ENCODE measurements at places on chromosomes 2 and 18.

- DNase-seq = no peak
These were observed 450 bp downstream of the KCNH7 start for GRCh38 chr2:162838136-162838497.

DNA sequence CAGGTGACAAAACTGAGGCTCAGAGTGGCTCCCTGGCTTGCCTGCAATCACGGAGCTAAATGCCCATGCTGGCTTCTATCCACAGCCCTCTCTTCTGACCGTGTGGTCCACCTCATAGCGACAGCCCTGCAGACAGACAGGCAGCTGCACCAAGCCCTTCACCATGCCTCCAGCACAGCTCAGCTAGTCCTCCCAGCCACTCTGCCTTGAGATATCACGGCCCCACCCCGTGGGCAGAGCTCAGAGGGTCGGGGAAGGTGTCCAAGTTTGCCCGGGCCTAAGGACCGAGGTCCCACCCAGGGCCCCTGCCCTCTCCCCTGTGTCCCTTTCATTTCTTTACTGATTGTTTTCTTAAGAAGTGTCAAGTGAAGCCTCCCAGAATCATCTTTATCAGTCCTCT lies 128.2 kb upstream of the GLI2 start:
- DNase-seq = no peak

DNA sequence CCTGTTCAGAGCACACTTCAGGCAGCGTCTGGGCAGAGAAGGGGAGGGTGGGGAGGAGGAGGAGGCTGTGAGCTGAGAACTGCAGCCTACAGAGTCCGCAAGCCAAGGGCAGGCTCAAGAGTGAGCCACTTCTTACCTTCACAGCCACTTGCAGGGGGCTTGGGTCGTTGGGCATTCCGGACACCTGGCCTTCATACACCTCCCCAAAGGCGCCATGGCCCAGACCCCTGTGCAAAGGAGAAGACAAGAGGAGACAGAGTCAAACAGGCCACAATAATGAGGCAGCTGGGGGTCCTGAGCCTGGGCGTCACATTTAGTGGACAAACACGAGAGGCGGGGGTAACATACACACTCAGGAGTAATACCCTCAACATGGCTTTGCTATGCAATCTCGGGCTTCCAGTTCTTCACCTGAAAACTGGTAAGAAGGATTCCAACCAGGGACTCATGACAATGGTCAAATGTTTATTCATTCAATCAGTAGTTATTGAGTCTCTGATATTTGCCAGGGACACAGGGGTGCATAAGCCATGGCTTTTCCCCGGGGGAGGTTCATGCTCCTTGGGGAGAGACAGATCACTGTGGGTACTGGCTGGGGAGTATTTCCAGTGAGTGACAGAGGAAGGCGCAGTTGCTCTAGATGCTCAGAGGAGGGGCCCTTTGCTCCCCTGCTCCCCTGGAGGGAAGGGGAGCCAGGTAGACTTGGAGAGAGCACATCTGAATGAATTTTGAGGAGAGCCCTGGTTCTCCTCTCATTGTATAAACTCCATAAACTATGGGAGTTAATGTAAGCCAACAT lies 107.4 kb downstream of the CLIP4 start:
- DNase-seq = no peak

GRCh38 chr18:42258301-42258965 lies 303.4 kb downstream of the PIK3C3 start:
- no peak for DNase-seq

GRCh38 chr18:25743646-25744151 lies 346.7 kb downstream of the SS18 start:
- no peak for DNase-seq

GRCh38 chr18:75871596-75871995 lies 444.1 kb upstream of the SMIM21 start:
- no peak for DNase-seq

GRCh38 chr2:170501421-170502043 lies 213.6 kb upstream of the SP5 start:
- DNase-seq = no peak

- DNase-seq = no peak
These were observed 692 bp upstream of the POMC start for GRCh38 chr2:25169073-25169470.

DNA sequence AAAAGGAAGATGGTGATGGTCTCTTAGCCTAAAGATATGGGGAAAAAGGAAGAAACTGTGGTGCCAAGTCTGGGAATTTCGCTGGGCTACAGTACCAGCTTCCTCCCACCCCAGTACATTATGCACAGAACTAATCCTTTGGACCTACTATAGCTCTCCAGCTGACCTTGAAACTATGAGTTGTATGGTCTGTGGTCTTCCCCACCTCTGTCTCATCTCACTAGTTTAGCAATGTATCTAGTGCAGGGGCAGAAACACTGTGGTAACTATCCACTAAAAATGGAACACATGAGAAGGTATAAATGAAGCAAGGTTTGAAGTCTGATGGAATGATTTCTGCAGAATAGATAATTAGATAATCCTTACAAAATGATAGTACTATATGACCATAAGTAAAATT lies 190.4 kb upstream of the CCDC150 start:
- DNase-seq = no peak

GRCh38 chr2:16254356-16254965 lies 314.1 kb downstream of the MYCN start:
- DNase-seq = no peak

DNA sequence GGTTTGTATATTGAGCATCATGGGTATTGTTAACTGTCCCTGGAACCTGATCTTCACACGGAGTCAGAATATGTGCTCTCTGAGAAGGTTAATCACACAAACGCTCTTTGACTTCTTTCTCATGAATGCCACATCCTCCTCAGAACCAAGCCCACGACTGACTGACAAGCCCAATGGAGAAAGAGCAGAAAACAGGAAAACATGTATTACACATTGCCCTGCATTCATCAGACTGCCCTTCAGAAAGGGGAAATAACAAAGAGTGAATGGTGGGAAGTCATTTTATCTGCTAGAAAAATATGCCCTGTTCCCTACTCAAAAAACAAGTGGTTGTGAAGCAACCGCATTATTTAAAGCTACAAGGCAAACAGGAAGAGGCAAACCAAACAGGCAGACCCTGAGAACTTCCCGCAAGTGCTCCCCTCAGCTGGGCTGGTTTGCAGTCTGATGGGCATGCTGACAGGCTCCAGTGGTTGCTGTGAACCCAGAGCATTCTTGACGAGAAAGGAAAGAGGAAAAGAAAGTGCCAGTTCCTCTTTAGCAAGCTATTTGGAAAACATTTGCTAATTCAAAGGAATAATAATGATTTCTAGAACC lies 172.9 kb upstream of the SETBP1 start:
- no peak for DNase-seq

DNA sequence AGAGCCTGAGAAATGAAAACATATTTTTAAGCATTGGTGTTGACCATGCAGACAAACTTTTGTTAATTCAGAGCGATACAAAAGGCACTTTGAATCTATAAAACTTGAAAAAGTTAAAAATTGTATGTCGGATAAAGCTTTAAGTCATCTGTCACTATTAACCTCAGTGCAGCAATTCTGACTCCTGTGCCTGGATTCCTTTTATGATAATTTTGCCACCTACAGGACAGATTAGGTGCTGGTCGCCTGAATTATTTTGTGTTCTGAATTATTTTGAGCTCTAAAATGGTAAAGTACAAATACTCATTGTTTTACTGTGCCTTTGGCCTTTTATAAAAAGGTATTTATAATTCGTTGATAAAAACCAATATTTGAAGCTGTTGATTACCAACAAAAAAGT lies 19.4 kb upstream of the RNF138 start:
- no peak for DNase-seq

DNA sequence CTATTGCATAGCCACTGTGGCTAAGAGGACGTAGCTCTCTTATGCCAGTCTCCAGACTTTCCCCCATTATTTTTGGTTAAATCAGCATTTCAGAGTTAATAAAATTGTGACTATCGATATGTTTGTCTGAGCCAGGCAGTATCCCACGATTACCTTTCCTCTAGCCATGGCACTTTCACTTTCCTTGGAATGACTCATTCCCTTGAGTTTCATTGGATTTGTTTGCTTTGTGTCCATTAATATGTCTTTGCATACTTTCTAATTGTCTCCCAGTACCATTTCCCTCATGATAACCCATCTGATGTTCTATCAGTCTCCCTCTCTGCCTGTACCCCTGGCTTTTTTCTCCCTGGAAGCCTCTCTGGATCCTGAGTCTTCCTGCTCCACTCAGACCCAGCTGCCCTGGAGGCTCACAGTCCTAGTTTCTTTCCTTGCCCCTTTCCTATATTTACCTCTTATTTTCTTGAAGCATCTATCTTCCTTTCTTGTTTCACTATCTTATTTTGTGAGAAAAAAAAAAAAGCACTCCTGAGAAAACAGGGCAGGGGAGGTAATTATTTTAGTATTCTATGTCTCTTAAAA lies 126.1 kb downstream of the MTX2 start:
- DNase-seq = no peak

DNA sequence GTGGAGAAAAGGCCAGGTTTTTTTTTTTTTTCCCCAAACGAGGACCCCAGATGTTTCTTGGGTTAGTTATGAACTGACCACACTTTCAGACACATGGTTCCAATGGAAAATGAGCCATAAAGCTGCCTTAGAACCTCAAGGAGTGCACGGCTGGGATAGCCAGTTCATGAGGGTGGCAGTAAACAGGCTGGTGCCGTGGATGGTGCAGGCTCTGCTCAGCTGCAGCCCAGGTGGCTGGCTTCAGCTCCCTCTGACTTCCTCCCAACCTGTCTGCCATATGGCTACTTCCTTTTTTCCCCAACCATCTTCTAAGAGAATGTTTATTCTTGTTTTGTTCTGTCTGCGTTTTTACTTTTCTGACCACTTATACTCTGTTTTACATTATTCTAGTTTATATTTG lies 109.8 kb upstream of the LMAN1 start:
- DNase-seq = no peak

DNA sequence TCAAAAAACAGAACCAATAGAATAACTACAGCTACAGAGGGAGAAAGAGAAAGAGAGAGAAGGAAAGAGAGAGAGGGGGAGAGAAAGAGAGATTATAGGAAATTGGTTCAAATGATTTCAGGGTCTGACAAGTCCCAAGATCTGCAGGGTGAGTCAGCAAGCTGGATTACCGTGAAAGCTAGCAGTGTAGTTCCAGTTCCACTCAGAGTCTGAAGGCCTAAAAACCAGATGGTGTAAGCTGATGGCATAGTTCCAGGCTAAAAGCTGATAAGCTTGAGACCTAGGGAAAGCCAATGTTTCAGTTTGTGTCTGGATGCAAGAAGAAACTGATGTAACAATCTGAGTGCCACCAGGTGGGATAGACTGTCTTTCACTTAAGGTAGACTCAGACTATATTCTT lies 397.7 kb downstream of the TRIB2 start:
- DNase-seq = no peak

DNA sequence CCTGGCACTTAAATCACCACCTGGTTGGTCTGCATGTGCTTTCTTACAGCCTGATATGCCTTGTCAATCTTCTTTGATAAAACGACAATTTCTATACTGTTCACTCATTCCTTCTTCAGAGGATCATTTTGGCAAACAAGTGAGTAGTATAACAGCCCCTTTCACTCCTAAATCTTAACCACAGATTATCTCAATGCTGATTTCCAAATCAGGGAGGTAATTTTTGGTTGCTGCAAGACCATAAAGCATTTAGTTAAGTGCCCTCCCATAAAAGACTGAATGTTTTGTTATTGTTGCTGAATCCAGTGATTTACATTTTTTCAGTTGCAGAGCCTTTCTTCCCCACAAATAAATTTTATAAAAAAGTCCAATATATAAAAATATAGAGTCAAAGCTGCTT lies 129.2 kb upstream of the CYP26B1 start:
- no peak for DNase-seq

DNA sequence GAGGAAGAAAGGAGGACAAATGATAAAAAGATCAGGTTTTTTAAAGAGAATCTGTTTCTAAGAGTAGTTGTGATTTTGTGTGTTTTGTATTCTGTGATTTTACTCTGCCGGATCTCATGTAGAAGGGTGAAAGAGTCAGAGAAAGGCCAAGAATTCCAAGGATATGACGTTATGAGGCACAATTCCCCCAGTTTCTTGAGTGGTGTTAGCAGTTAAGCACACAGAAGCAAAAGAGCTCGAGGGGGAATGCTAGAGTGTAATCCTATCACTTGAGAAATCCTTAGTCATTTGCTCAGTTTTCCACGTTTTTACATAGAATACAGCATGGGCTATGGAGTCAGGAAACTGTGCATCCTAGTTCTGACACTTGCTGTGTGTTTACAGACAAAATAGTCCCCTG lies 34.8 kb downstream of the METTL4 start:
- DNase-seq = no peak

DNA sequence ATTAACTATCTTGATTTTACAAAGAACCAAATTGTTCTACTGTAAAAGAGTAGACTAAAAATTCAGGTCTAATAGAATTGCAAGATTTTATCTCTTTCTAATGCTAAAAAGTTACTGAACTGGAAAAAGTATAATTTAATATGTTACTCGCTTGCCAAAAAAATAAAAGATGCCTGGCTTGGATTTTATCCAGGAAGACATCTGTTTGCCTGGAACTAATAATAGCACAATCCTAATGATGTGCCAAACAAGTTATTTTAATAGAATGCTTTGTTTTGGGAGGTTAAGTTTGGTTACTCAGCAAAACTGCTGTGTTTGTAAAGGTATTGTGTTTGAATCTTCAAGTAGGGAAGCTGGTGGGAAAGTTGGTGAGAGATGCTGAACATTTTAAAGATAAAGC lies 19.4 kb upstream of the ZSWIM2 start:
- peak; percentile 25 for DNase-seq

GRCh38 chr18:65035701-65036100 lies 715.1 kb upstream of the CDH7 start:
- no peak for DNase-seq

DNA sequence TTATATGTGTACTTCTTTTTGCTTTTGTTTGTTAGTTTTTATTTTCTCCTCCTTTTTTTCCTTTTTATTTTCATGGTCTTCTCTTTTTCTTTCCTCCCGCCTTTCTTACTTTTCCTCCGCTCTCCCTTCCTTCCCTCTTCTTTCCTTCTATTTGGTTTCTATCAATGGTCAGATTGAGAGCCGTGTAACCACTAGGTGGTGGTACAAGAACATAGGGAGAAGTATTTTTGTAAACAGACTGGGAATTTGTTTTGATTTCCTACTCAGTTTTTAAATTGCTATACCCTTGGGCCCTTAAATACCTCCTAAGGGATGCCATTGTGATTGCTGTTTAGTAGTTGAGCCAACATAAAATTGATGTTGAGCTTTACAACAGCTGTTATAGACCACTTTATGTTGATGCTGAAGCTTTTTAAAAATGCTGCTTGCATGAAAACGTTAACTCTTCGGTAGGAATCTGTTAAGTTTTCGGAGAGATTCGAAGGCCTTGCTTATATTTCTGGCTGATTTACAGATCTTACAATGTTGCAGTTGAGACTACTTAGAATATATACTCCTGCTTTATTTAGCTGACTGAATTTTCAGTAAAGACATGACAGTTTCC lies 124.2 kb downstream of the UBE2E3 start:
- peak; percentile 64 for DNase-seq

GRCh38 chr18:23668731-23669130 lies 6.0 kb upstream of the ANKRD29 start:
- no peak for DNase-seq

DNA sequence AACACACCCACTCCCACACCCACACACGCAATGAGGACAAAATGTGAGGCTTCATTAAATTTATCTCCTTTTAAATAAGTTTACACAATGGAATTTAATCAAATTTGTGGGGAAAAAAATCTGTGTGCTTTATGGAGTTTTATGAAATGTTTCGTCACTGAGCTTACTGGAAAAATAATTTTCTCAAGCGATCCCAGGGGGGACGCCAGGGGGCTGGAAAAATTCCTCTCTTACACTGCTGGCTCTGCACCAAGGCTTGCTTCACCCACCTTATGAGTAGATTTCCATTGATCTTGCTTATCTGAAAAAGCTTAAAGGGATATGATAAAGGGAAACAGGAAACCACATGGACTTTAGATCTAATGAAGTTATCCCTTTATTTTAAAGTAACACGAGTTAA lies 95.5 kb downstream of the CABYR start:
- DNase-seq = no peak
